Activated B cell treated with CpG ODN at 0.5 μM for 24 hours (primary cell): ENCODE measurements at places on chromosomes 3 and 15.

DNA sequence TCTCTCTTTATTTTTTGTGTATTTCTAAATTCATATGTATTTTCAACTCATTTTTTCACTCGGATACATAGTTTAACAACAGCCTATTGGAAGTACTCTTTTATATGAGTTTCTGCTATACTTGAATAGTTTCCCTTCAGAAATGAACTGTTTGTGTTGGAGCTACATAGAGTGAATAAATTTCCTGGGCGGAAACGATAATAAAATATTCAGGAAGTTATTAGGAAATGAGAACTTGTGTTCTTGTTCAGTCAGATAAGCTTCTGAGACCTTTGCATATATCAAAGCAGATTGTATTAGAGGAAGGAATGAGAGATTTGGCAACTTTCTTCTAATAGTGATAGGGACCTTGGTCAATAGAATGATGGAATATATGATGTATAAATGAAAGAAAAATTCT lies 27.3 kb downstream of the NEO1 start:
- no peaks in the 10 kb centered on the region for H3K4me1 ChIP-seq
- DNase-seq, result no peak
- H3K27ac ChIP-seq, result no peak overlapping the region

- DNase-seq, result no peak
- no peaks in the 10 kb centered on the region for H3K27me3 ChIP-seq
- no peak overlapping the region for H3K27ac ChIP-seq
Observed at GRCh38 chr3:43369404-43370292, 83.3 kb downstream of the SNRK start.

- peaks cover 16% of the 10 kb centered on the region for H3K27me3 ChIP-seq
- no peaks in the 10 kb centered on the region for H3K36me3 ChIP-seq
- no peaks in the 10 kb centered on the region for H3K4me1 ChIP-seq
- no peak for DNase-seq
- no peak overlapping the region for H3K27ac ChIP-seq
Observed at GRCh38 chr3:13793451-13793850, 86.4 kb downstream of the WNT7A start.

DNA sequence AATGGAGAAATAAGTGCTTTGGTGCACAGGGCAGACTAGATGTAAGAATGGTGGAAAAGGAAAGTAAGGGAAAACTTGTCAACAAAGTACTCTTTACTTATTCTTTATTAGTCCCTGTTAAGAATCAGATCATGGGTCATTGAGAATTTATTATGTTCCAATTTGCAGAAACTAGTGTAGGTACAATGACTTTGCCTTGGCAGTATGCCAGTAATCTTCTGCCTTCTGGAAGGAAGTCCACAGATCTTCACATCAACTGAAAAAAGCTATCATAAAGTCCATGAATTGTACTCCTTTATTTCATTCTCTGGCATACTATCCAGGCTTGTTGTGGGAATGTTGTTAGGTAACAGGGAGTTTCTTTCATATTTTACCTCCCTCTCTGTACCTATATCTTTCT lies 88.2 kb upstream of the FLNB start:
- H3K36me3 ChIP-seq, result peaks cover 78% of the 10 kb centered on the region
- no peaks in the 10 kb centered on the region for H3K27me3 ChIP-seq
- no peaks in the 10 kb centered on the region for H3K4me1 ChIP-seq
- H3K4me3 ChIP-seq, result no peak overlapping the region
